ENCODE measurements at places on chromosomes 2 and 18.

- DNase-seq = no peak
These were observed 81.6 kb downstream of the DDX1 start for GRCh38 chr2:15672961-15673918.

DNA sequence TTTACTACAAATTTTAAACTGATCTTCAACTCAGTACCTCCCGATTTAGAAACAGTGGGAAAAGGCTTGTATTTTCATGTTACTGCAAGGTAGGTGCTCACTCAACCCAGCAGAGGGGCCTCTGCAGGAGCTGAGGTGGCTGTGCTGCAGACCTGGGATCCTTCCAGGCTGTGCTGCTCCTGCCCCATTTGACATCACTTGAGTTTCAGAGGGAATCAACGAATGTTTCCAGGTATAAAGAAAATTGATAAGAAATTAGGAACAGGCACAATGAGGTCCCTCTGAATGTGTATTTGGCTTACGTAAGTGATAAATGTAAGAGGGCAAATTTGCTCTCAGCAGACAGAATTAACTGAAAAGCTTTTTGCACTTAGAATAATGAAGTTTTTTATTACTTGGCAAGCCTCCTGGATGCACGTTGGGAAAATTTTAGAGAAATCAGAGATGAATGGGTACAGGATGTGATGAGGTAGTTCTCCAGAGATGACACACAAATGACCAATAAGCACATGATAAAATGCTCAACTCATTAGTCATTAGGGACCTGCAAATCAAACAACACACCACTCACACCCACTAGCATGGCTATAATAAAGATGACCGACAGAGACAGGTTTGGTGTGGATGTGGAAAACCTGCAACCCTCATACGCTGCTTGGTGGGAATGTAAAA lies 114.0 kb downstream of the NOL10 start:
- no peak for DNase-seq

- no peak for DNase-seq
These were observed 90.2 kb downstream of the PXDN start for GRCh38 chr2:1653956-1654695.

DNA sequence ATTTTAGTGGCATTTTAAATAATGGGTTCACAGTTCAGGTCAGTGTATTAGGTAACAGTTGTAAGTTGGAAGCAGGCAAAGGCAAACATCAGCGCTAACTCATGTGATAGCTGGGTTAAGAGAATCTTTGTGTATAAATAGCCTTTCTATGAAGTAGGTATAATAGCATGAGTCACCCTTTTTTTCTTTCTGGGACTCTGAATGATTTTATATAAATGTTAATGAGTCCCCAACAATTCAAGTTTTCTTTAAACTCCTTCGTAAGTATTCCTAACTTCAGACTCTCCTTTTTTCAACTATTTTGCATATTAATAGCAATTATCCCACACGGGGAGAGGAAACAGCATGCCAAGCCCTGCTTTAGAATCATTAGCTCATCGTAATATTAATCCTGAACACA lies 384.3 kb downstream of the PIK3C3 start:
- no peak for DNase-seq

DNA sequence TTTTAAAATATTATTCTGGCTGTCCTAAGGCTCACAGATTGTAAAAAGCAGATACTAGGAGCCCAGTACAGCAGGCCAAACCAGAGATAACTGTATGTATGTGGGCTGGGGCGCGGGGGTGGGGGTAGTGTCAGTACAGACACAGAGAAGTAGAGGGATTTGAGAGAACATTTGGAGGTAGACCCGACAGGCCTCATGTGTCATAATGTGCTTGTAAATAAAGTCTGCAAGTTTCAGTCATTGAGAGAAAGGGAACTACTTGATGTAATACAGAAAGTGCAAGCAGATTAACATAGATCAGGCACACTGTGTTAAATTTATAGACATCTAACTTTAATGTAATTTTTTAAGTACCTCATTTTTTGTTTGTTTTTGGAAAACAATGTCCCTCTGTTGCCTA lies 7.4 kb upstream of the POLI start:
- no peak for DNase-seq

DNA sequence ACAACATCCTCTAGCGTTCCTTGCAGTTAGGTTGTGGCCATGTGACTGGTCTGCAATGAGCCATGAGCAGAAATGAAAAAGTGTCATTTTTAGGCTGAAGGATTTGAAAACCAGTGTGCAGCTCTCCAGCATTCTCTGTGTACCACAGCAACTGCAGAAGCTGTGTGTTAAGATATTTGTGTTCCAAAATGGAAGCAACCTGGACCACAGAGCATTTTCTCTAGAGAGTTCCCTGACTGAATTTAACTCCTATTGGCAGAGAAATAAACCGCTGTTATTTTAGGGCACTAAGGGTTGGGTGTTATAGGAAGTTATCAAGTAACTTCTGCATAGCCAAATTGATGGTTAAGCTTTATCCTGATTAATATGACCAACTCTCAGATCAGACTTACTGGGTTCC lies 257.2 kb upstream of the THUMPD2 start:
- no peak for DNase-seq

DNA sequence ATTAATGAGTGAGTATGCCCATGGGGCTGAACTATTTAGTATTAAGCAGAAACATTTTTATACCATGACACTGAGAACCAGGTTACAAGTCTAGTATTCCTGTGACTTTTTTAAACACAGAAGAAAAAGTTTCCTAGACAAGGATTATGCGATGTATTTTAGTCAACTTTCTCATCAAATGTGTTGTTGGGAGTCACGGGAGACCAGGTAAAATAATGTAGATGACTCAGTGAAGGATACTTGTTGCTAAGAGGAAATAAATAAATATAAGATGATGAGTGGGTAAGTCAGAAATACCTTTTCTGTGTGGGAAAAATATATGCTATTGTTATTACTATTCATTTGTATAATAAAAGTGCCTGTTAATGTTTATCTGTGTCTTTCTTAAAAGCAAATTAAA lies 23.4 kb downstream of the MBD5 start:
- DNase-seq = no peak

GRCh38 chr2:220550995-220551700 lies 923.7 kb downstream of the SLC4A3 start:
- no peak for DNase-seq

All from cortex of kidney (tissue), 1 donor.